ENCODE measurements at places on chromosomes 3 and 15.

DNA sequence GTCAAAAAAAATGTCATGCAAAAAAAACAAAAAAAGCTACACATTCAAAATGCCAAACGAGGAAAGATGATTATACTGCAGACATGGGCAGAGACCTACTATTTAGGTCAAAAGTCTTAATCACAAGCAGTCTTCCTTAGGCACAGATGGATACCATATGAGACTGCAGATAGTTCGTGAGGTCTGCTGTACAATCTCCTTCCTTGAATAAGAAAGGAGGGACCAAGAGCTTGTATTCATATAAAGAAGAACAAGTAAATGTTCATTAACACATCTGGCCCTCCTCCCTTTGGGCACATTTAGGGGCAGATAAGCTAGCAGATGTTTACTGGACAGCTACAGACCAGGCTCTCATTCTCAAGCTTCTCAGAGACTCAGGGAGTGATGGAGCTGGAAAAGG lies 45.3 kb downstream of the ANXA2 start:
- no peak for DNase-seq

GRCh38 chr3:50562861-50563260 lies 4.7 kb downstream of the C3orf18 start:
- no peak for DNase-seq

DNA sequence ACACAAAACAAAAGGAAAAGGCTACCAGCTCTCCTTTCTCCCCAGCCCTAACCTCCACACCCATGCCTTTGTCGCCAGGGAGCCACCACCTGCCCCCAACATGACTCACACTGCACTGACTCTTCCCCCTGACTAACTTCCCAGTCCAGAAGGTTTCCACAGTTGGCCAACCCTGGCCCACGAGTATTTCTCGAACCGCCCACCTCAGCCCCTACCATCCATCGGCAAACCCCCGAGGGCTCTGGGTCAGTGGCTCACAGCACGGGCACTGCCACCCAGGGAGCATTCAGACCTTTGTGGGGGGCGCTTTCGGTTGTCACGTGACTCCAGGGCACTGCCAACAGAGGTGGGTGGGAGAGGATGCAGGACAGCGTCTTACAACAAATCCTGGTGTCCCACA lies 152.3 kb downstream of the LRRC28 start:
- no peak for DNase-seq

GRCh38 chr3:162863579-162863978 lies 1367.0 kb downstream of the OTOL1 start:
- DNase-seq: no peak

Data from erythroblast (primary cell).